ENCODE measurements at places on chromosomes 1 and 21.

- no peak for DNase-seq
Measured at GRCh38 chr1:19370453-19371170, 58.5 kb downstream of the SLC66A1 start.

GRCh38 chr1:112575154-112575804 is 43.7 kb downstream of the ST7L start:
- DNase-seq: no peak

DNA sequence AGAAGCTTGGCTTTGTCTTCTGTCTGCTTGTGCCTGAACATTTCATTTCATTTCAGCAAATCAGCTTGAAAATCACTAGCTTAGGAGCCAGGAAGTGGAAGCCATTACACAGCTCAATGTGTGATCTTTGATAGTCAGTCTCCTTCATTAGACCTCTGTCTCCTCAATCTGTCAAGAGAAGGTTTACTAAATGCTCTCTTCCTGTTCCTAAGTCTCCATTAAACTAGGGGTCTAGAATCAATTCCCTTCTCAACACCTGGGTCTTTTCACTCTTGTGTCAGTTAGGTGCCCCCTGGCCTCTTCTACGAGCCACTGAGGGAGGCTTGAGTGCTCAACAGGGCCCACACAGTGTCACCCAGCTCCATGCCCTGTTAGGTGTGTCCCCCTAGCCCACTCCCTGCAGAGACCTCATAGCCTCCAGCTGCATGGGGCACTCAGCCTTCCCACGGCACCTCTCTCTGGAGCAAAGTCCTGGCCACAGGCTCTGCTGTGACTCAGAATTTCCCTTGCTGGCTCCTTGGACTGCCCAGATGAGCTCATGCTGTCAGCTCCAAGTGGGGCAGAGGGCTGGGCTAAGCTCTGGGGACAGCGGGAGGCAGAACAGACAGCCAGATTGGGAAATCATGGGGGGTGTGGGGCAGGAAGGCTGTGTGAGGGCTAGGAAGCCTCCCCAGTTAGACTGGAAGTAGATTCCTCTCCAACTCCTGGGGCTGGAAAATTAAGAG is 115.7 kb upstream of the IPO9 start:
- DNase-seq: no peak

DNA sequence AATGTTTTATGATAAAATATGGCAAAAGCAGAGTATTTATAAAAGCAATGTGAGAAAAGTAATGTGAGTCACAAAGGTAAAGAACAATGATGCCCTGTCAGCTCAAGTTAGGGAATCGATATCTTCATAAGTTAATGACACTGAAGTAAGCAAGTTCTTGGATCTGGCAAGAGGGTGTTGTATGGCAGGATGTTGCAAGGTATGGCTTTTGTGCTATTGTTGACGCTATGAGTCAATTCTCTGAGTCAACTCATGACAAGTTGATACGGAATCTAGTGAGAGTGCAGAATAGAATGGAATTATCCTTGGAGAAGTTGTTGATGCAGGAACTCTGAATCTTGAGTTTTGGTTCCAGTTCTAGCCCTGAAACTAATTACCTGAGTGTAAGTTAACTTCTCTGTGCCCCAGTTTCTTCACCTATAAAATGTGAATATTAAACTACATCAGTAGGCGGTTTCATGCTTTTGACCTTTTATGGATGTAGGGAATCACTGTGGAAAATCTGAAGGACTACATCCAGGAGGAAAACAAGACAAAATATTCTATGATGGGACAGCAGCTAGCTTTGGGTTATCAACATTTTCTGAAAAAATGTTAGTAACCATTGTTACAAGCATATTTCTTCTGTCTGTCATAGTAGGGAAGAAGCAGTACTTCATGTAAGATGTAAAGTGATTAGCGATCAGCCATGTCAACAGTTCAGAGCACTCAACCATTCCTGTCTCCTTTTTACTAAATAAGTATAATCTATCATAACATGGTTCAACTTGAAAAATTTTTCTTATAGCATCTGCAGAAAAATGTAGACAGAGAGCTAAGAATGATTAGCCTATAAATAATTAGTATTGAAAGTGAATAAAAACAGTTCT is 96.9 kb downstream of the ATP6V1G3 start:
- no peak for DNase-seq

GRCh38 chr1:109181085-109181806 is 32.5 kb upstream of the SARS1 start:
- no peak for DNase-seq

- DNase-seq: no peak
Measured at GRCh38 chr1:3869751-3870301, 12.6 kb downstream of the DFFB start.

DNA sequence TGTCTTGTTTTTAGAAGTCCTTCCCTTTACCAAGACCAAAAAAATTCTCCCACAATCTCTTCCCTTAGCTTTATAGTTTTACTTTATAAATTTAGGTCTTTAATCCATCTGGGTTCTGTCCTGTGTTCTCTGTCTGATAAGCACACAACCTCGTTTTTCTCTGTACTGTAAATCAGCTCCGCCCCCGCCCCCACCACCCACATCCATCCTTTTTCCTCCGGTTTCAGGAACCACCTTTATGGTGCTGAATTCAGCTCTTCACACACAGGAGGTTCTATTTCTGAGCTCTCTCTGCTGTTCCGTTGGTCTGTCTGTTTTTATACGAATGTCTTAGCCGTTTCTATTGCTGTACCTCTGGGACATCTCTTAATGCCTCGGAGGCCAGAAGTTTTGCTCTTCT is 44.5 kb downstream of the ACTL8 start:
- DNase-seq: no peak

DNA sequence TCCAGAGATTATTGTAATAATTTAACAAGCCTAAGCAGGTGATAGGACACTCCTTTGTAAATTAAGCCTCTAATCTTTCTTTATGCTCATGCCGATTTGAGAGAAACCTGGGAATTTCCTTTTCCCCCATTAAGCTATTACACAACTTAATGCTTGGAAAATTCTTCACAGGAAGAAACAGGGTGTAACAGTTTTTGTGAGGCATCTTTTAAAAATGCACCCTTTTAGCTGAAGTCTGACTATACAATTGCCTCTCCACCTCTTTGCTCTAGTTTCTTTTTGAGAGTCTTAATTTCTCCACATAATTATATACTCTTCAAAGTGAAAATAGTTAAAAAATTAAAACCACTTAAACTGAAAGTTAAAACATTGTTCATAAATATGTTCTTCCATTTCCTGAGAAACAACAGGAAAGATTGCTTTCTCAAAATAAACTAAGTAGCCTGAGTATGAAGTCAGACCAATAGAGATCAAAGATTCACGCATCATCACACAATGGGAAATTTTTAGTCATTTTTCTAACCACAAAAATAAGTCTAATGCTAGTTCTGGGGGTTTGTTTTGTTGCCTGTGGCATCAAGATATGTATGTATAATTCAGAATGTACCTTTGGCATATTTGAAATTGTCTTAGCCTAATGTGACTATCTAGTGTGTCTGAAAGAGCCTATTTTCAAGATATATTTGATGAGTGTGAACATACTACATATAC is 34.7 kb downstream of the LRRC8D start:
- no peak for DNase-seq

DNA sequence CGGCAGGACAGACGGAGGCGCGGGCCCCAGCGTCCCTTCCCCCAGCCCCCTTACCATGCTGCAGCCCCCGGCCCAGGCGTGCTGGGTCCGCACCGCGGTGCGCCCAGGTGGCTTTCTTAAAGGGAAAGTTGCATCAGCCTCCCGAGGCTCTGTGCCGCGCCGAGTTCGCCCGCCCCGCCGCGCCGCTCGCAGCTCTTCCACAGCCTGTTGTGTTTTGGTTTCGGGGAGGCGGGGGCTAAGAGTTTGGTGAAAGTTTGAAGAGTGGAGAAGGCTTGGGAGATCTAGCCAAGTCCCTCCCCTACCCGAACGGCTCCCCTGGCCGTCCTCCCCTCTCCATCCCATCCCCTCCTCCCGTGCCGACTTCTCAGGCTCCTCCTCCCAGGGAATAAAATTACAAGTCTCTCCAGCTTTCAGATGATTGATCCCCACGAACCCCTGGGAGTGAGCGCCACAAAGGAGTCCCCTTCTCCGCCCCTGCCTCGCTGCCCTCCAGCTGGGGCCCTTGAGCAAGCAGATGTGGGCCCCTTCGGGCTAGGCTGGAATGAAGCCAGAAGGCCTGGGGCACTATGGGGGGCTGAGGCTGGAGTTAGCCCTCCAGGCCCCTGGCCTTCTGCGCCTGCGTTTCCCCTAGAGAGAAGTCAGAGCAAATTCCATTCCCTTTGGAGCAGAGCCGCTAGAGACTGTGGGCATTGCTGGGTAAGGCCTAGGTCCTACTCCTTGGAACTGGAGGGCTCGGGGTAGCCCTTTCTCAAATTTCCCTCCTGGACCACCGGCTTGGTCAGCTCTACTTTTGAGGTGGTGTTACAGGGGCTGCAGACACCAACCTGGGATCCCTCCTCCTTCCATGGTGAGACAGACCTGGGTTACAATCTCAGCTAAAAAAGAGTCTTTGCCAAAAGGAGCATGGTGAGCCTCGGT is at the start of gene SLC6A9:
Gene SLC6A9 (minus strand): TSS at position 211 of the 918 bp plus-strand sequence. CDS start 7,185 bp downstream, outside the sequence.
- no peak for DNase-seq

GRCh38 chr1:20587661-20588053 is 1.2 kb upstream of the CDA start:
- no peak for DNase-seq

GRCh38 chr1:197770243-197770642 is 5.0 kb downstream of the DENND1B start:
- DNase-seq: no peak

Data from stimulated activated CD4-positive, alpha-beta T cell treated with anti-CD3 and anti-CD28 coated beads, Interleukin-1b, Interleukin-23, amount 100 ng/mL, for 24 hours (primary cell).